Activated T-helper 2 cell treated with anti-CD3 and anti-CD28 coated beads, Interferon-gamma antibody, Interleukin-2, Interleukin-4, amounts not matched to agents 10 μg/mL and 5 μg/mL and 100 μg/mL, durations not matched to agents 14 hours and 24 hours and 36 hours (primary cell): ENCODE measurements at places on chromosomes 2 and 18. TPM values are rescaled to one million over a fixed set of nuclear protein-coding genes. Genes with fewer than 3 reads are reported as not detected.

- no peaks in the 10 kb centered on the region for H3K4me1 ChIP-seq
- no peaks in the 10 kb centered on the region for H3K27me3 ChIP-seq
- no peak for DNase-seq
- H3K4me3 ChIP-seq: no peak overlapping the region
- peaks cover 36% of the 10 kb centered on the region for H3K36me3 ChIP-seq
Measured at GRCh38 chr2:175947073-175947472, 55.0 kb downstream of the LNPK start.

DNA sequence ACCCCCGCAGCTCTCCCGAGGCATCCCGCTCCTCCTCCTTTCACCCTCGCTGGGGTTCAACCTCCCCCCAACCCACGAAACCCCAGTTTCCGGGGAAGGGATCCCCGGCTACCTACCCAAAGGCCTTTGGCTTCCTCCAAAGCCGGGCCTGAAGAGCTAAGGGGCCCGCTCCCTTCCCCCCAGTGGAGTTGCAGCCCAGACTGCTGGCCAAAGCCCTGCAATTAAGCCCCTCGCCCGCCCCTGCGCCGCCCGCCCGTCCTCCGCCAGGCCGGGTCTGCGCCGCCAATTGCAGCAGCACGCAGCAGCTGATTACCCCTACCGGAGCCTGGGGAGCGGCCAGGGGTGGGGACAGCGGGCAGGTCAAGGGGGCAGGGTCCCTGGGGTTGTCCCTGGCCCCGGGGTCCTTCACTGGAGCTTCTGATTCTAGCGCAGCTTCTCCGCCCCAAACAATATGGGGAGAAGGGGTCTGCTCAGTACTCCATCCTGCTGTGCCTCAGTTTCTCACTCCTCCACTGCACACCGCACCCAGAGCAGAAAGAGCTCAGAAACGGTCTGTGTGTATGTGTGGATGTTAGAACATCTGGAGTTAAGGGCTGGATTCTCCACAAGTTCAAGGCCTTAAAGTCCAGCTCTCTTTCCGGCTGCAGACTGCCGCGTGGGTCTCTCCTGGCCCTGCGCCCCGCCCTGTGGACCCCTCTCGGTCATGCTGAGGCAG, 16.9 kb downstream of the WNT10A start:
- H3K36me3 ChIP-seq: no peaks in the 10 kb centered on the region
- no peak overlapping the region for H3K4me3 ChIP-seq
- peaks cover 41% of the 10 kb centered on the region for H3K27me3 ChIP-seq
- no peak overlapping the region for H3K27ac ChIP-seq
- peaks cover 38% of the 10 kb centered on the region for H3K4me1 ChIP-seq
- no peak for DNase-seq

DNA sequence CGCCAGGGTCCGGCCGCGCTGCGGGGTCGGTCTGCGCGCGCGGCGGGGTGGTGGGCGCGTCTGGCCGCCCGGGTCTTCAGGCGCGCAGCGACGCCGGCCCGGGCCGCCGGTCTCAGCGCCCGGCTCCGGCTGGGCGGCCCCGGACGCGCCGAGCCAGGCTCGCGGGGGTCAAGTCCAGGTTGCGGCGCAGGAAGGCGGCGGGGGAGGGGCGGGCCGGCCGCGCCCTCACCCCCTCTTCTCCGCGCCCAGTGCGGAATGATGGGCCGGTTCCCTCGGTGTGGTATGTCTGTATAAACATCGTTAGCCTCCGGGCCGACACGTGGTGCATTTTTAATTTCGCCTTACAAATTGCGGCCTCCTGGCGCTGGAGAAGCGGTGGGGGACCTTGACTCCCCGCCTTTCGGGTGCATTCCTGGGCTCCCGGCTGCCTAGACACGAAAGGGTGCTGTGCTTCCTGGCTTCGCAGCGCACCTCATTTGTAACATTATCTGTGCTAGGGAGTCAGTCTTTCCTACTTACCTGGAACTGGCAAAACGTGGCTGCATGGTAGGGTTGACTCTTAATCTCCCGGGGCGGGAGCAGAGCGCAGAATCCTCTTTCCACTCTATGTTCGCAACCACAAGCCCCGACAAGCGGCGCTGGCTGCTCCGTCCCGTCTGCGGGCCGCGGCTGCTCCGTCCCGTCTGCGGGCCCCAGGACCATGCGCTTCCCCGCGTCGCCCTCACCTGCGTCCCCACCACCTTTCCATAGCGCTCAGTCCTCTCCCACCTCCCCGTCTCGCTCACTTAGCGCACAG, 69.0 kb downstream of the CTAGE1 start:
- peaks cover 43% of the 10 kb centered on the region for H3K27me3 ChIP-seq
- no peak overlapping the region for H3K4me3 ChIP-seq
- H3K36me3 ChIP-seq: no peaks in the 10 kb centered on the region
- H3K27ac ChIP-seq: no peak overlapping the region
- H3K4me1 ChIP-seq: no peaks in the 10 kb centered on the region

DNA sequence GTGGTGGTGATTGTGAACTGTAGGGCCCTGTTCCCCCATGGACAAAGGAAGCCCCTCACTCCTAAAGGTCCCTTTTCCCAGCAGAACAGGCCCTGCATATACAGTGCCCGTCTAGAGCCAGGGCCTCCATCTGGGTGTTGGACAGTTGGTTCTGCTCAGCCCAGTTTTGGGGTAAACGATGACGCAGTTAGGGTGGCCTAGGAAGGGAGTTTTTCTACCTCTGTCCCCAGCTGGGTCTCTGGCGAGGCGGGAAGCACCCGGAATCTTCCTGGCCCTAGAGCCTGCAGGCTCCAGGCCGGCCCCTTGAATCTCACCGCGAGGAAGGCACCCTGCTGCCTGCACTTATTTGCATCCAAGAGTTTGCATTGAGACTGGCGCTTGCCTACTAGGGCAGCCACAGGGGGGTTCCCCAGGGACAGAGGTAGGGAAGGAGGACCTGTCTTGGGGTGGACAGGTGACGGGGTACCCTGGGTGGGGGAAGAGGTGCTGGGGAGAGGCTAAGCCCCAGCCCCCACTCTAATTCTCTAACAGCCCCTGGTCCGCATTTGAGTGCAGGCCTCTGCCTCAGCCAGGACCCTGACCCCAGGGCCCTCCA, 529 bp upstream of the MTA3 start:
- peaks cover 22% of the 10 kb centered on the region for H3K4me1 ChIP-seq
- H3K36me3 ChIP-seq: peaks cover 16% of the 10 kb centered on the region
- peaks cover under 1% of the 10 kb centered on the region for H3K27me3 ChIP-seq
- peak overlapping the region; percentile 68 for H3K27ac ChIP-seq
- H3K4me3 ChIP-seq: peak overlapping the region; percentile 69

DNA sequence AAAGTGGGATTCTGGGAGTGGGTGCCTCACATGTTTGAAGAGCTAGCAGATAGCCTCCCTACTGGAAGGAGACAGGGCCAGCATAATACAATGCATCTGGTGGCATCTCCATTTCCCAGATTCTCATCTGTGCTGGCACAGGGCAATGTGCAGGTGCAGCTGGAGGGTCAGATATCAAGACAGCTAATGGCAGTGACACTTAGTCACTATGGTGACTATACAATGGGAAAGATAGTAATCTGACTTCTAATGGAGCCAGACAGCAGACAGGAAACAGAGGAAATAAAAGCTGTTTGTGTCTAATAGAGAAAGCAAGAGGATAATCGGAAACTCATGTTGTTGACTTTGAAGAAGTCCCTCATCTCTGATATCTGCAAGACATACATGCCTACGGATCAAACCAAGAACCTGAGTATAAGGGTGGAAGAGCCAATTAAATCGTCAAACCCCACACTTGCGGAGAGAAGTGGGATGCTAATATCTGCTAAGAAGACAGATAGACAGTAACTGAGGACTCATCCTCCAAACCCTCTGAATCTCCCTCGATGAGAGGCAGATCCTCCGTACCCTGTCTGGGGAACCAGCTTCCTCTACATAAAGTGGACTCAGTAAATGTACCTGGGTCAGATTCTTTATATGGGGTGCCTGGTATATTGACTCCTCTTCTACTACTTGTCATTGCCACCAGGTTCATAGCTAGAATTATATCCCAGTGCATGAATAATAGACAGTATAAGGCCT, 692.7 kb downstream of the SOCS6 start:
- no peaks in the 10 kb centered on the region for H3K4me1 ChIP-seq
- H3K27me3 ChIP-seq: no peaks in the 10 kb centered on the region
- H3K4me3 ChIP-seq: no peak overlapping the region
- H3K36me3 ChIP-seq: no peaks in the 10 kb centered on the region
- no peak for DNase-seq

DNA sequence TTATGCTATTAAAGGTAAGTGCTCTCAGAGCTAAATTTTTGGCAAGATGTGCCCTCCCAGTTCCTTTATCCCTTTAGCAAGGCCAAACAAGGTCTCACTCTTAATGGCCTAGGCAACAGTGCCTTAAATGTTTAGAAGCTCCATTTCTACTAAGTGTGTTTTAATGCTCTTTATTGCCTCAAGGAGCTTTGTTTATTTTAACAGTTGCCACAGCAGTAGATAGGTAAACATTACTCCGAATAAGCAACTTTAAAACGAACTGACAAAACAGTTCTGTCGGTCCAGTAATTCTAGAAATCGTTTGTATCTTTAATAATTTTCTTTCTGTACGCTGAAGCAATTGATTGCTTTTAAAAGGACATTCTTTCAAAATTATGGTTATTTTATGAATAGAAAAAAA, 74.5 kb downstream of the PIEZO2 start:
- H3K27ac ChIP-seq: no peak overlapping the region
- no peak overlapping the region for H3K4me3 ChIP-seq
- H3K36me3 ChIP-seq: no peaks in the 10 kb centered on the region
- H3K27me3 ChIP-seq: no peaks in the 10 kb centered on the region
- DNase-seq: no peak
- no peaks in the 10 kb centered on the region for H3K4me1 ChIP-seq

GRCh38 chr2:600542-601386, 76.4 kb downstream of the TMEM18 start:
- H3K4me3 ChIP-seq: no peak overlapping the region
- peaks cover 3% of the 10 kb centered on the region for H3K27me3 ChIP-seq
- no peaks in the 10 kb centered on the region for H3K4me1 ChIP-seq

DNA sequence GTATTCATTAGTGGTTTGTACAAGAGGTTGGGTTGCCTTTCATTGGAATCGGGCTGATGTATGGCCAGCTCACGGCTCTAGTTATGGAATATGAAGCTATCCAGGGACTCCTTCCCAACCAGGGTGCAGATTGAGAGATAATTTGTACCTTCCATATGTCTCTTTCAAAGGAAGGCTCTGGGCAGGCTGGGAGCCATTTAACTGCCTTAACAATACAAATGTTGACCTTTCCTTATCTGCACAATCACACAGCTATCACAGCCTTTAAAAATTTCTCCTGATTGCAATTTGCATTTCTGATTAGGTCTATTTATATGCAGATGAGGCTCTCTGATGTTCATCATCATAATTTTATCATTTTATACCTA, 58.7 kb downstream of the MYO3B start:
- H3K27me3 ChIP-seq: peaks cover 34% of the 10 kb centered on the region
- no peaks in the 10 kb centered on the region for H3K36me3 ChIP-seq
- H3K27ac ChIP-seq: no peak overlapping the region
- H3K4me1 ChIP-seq: no peaks in the 10 kb centered on the region

GRCh38 chr18:58344861-58345463, 283.9 kb downstream of the ALPK2 start:
- H3K4me1 ChIP-seq: no peaks in the 10 kb centered on the region
- no peaks in the 10 kb centered on the region for H3K27me3 ChIP-seq
- no peak overlapping the region for H3K4me3 ChIP-seq
- no peak for DNase-seq

GRCh38 chr18:59139291-59139614, 431 bp upstream of the SEC11C start:
- H3K4me3 ChIP-seq: peak overlapping the region; percentile 93
- peaks cover 39% of the 10 kb centered on the region for H3K4me1 ChIP-seq
- peak overlapping the region; percentile 97 for H3K27ac ChIP-seq
- DNase-seq: peak; percentile 89
- peaks cover 20% of the 10 kb centered on the region for H3K27me3 ChIP-seq

- H3K4me3 ChIP-seq: no peak overlapping the region
- DNase-seq: no peak
- H3K4me1 ChIP-seq: no peaks in the 10 kb centered on the region
- H3K36me3 ChIP-seq: no peaks in the 10 kb centered on the region
Measured at GRCh38 chr2:194465641-194466040, 1191.4 kb upstream of the SLC39A10 start.

DNA sequence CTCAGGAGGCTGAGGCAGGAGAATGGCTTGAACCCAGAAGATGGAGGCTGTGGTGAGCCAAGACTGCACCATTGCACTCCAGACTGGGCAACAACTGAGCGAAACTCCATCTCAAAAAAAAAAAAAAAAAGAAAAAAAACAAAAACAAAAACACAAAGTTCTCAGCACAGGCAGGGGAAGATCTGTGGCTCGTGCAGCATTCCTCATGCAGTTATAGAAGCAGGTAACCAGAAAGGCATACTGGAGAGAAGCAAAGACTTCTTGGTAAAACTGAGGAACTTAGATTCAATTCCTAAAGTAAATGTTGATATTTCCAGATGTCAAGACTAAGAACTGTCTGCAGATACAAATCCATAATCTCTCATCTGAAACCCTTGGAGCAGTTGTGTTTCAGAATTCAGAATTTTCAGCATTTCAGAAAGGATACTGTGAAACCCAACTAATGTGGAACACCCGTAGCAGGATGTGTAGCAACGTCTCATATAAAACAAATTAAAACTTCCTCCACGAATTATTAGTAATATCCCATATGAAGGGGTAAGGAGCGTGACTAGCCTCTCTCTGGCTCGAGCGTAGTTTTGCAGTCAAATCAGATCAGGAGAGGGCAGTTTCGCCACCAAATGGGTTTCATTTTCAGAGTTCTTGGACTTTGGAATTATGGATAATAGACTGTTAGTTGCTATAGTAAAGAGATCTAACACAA, 13.2 kb upstream of the SLC25A52 start:
- no peak for DNase-seq
- H3K36me3 ChIP-seq: no peaks in the 10 kb centered on the region

DNA sequence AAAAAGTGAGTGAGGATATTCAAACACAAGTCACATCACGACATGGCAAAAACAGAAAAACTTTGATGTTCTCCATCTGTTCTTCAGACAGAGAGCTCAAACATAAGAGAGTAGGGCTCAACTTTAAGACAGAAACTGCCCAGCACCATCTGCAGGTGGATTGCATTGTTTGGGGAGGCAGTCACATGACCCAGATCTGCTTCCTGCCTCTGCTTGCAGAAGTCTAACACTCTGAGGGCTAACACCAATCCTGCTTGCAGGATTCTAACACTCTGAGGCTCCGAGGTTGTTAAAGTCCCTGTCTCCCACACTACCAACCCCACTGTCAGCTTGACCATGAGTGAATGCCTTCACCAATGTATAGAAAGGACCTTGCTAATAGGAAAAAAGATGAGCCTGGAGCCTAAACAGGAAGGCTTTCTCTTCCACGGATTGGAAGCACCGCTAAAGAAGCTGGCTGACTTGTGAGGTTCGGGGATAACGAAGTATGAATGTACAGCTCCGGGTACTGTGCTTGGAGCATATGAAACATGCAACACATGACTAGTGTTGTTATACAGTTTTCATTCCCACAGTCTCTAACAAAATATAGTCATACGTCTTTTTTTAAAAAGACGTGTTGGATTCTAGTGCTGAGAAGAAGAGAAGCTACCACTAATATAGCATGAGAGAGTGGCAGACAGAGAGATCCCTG, 176.6 kb upstream of the CREB1 start:
- DNase-seq: peak; percentile 30
- peaks cover 4% of the 10 kb centered on the region for H3K36me3 ChIP-seq
- H3K27me3 ChIP-seq: no peaks in the 10 kb centered on the region
- H3K4me1 ChIP-seq: peaks cover 9% of the 10 kb centered on the region

- no peaks in the 10 kb centered on the region for H3K27me3 ChIP-seq
- no peak overlapping the region for H3K4me3 ChIP-seq
- no peak overlapping the region for H3K27ac ChIP-seq
- no peak for DNase-seq
- peaks cover 14% of the 10 kb centered on the region for H3K36me3 ChIP-seq
- H3K4me1 ChIP-seq: peaks cover 39% of the 10 kb centered on the region
Measured at GRCh38 chr2:10412380-10412779, 35.7 kb downstream of the ODC1 start.

Gene SAG
- total RNA-seq: 0.05 TPM in 1 of 2 replicates, not detected in the other

Gene CD8B2
- total RNA-seq: not detected in 2 replicates

Gene HOXD4
- total RNA-seq: not detected in 2 replicates
